ENCODE measurements at places on chromosomes 2 and 18. TPM values are rescaled to one million over a fixed set of nuclear protein-coding genes. Genes with fewer than 3 reads are reported as not detected.

M1AP gene
- not detected for total RNA-seq

RPL37A gene
- total RNA-seq = 1,684 TPM

NBEAL1 gene
- 178 TPM for total RNA-seq

HTR2B gene
- 2.0 TPM for total RNA-seq

GRCh38 chr2:184256611-184257010, 341.7 kb upstream of the ZNF804A start:
- no peak for DNase-seq

GRCh38 chr2:191691016-191691735, 13.2 kb downstream of the NABP1 start:
- no peak for DNase-seq

DNA sequence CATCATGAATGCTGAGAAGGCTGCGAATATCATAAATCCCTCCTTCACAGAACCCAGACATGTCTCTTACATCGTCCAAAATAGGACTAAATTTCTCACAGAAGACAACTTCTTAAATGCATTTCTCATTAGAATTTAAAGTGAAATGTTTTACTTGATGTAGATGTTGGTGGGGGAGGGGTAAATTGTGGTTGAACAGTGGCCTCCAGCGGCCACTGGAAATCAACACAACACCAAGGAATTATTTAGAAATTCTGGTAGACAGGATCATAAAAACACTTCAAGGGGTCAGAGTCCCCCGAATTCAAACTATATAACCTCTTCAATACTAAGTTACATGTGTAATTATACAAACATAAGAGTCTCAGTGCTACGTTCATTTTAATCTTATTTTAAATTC, 135.9 kb downstream of the ABCA12 start:
- no peak for DNase-seq

Measured in aorta (tissue), 5 donors.